NCI-H2107 (cell line): ENCODE measurements at places on chromosomes 3 and 15.

DNA sequence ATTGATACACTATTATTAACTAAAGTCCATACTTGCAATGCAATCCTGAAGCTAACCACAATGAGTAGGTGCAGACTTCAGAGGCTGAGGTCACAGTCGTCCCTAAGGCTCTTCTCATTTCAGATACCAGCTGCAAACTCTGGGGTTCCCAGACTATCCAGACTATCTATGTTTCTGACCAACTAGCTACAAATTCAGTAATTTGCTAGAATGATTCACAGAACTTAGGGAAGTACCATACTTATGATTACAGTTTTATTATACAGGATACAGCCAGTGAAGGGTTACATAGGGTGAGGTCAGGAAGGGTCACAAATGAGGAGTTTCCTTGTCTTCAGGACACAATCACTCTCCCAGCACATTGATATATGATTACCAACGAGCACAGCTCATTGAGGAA, 36.5 kb downstream of the PPM1L start:
- DNase-seq = no peak

- DNase-seq = no peak
Observed at GRCh38 chr3:35709691-35710090, 70.4 kb downstream of the ARPP21 start.

DNA sequence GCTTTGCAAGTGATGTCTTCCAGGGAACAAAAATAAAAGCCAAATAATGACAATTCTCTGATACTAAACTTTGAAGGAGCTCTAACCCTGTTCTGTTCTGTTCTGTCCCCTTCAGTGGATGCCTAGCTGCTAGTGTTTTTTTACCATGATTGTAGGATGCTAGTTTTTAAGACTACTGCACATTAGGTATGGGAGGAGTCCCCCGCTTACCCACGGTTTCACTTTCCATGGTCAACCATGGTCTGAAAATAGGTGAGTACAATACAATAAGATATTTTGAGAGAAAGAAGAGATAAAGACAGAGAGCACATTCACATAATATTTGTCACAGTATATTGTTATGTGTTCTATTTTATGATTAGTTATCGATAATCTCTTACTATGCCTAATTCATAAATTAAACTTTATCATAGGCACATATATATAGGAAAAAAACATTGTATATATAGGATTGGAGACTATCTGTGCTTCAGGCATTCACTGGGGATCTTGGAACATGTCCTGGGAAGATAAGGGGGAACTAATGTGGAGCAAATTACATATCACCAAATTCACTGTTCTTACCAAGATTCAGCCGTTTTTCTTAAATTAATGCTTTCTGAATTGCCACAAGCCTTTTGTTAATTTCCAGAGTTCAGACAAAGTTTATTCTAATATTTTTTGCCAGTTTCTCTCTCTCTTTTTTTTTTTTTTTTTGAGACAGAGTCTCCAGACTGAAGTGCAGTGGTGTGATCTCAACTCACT, 32.8 kb upstream of the POMGNT2 start:
- DNase-seq = no peak

- DNase-seq = no peak
Observed at GRCh38 chr15:94586099-94586498, 354.7 kb downstream of the MCTP2 start.

DNA sequence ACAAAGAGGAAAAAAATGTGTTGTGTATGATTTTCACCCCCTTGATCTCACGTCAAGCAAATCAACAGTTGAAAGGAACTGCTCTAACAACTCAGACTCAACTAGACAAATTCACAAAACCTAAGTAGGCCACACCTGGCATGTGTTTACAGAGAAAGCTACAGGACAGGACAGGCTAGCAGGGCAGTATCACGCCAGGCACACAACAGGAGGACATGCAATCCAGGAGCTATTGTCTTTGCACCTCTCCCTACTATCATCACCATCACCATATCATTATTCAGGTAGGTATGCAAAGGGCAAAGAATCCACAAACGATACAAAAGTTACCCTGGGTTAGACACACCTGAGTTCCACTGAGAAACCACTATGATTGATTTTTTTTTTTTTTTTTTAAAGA, 86.4 kb downstream of the TBL1XR1 start:
- DNase-seq = no peak

GRCh38 chr15:41494190-41494921, 682 bp downstream of the ITPKA start:
- DNase-seq = no peak
